ENCODE measurements at places on chromosomes 2 and 18.

DNA sequence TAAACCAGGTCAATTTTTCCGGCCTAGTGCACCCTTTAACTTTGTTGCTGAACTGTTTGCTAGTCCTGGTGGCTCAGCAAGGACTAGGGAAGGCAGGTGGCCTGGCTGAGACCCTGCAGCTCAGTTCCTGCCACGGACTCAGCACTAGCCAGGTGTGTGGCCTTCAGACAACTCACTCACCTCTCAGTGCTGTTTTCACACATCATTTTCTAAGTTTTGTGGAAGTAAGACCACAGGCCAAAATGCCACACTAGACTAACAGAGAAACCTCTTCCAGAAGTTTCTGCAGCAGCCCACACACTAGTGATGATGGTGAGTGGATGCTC is 65.9 kb upstream of the SLC1A4 start:
- DNase-seq, result no peak

- no peak for DNase-seq
These were observed 51.4 kb upstream of the SCN7A start for GRCh38 chr2:166545473-166545872.

GRCh38 chr18:11767935-11768334 is 78.9 kb downstream of the GNAL start:
- DNase-seq, result no peak

GRCh38 chr2:188787658-188788240 is 186.4 kb upstream of the COL3A1 start:
- DNase-seq, result no peak

DNA sequence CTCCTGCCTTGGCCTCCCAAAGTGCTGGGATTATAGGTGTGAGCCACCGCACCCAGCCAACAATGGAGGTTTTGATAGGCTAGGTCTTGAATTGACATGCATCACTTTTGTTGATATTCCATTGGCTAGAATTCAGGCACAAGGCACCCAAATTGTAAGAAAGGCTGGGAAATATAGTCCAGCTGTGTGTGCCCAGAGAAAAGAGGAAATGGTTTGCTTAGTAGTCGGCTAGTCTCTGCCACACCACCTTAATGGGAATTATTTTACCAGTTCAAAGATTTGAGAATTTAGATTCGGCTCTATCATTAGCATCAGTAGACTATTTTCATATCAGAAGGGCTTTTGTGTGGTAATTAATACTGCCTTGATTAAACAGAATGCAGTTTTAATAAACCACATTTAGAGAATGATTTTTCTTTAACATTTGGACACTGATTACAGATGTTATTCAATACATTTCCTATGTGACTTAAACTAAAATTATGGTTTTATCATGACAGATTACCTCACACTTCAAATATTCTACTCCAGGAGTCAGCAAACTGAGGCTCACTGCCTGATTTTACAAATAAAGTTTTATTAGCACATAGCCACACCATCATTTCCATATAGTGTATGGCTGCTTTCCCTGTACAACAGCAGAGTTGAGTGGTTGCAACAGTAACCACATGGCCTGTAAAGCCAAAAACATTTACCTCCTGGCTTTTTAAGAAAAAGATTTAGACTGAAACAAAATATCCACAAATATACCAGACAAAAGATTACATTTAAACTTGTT is 27.4 kb downstream of the DBI start:
- no peak for DNase-seq

GRCh38 chr2:68819556-68819955 is 51.6 kb downstream of the BMP10 start:
- peak; percentile 83 for DNase-seq

Measured in IMR-90 (cell line).